Smooth muscle cell of the brain vasculature (primary cell): ENCODE measurements at places on chromosomes 2 and 18.

GRCh38 chr2:212726403-212726802, 187.8 kb upstream of the ERBB4 start:
- no peak for DNase-seq

- DNase-seq: no peak
These were observed 152.3 kb upstream of the MMADHC start for GRCh38 chr2:149739883-149740265.

DNA sequence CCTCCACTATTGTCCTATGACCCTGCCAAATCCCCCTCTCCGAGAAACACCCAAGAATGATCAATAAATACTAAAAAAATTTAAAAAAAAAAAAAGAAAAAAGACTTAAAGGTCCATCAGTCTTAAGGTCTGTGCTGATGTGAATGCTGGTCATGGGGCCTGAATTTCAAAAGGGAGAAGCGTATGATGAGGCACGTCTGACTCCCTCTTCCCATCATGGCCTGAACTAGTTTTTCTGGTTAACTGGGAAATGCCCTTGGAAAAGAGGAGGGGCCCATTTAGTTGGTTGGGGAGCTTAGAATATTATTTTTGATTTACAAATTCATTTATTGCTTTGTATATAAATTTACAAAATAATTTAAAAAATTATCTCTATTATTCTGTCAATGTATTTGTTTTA, 291.0 kb upstream of the CDH19 start:
- DNase-seq: no peak

- no peak for DNase-seq
These were observed 495.6 kb upstream of the SYT4 start for GRCh38 chr18:43772907-43773306.

GRCh38 chr18:12287131-12287681, 20.8 kb upstream of the TUBB6 start:
- no peak for DNase-seq

- DNase-seq: no peak
These were observed 210.2 kb downstream of the MC4R start for GRCh38 chr18:60162388-60162787.

- no peak for DNase-seq
These were observed 7.2 kb downstream of the SLC30A3 start for GRCh38 chr2:27255660-27256059.

DNA sequence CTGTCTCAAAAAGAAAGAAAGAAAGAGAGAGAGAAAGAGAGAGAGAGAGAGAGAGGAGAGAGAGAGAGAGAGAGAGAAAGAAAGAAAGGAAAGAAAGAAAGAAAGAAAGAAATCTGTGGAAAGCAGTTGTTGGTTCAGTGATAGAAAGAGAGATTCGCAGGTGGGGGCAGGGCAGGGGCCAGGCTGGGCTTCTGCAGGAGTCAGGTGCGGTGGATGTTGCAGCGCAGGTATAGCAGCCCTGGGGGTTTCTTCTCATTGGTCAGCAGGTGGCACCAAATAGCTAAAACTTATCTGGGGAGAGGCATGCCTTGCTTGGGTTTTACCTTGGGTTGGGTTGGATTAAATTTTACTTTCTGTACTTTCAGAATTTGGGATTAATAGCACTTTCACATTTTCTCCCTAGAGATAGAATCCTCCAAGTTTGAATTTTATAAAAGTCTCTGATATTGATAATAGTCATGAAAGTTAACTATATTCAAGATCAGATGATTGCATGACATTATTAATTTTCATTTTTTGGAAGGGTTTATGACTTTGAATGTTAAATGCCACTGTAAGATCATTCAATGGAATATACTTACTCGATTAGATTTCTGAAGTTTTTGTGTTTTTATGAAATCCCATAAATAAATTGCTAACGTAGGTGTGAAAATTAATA, 66.6 kb downstream of the SPTBN1 start:
- no peak for DNase-seq

GRCh38 chr2:203685789-203686420, 20.5 kb upstream of the CD28 start:
- DNase-seq: no peak

- DNase-seq: no peak
These were observed 3.5 kb upstream of the CD226 start for GRCh38 chr18:69951182-69951581.

GRCh38 chr2:45182667-45183295, 173.5 kb upstream of the SIX2 start:
- no peak for DNase-seq

GRCh38 chr2:10162586-10163497, 40.3 kb downstream of the RRM2 start:
- DNase-seq: no peak

DNA sequence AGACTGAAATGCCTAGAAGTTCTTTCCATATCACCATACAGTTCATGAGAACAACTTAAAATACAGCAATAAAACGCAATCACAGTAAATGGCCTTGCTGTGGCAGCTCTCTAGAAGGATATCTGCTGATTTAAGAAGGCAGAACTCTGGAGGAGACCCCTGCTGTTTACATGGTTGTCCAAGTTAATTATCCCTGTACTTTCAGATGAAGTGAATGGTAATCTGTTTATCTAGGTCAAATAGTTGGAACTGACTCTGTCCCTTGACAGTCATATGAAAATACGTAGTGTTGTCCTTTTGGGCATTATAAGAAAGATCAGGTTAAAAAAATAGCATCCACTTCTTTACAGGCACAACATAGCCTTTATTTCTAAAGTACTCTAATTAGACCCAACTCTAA, 115.6 kb downstream of the COLEC12 start:
- no peak for DNase-seq

DNA sequence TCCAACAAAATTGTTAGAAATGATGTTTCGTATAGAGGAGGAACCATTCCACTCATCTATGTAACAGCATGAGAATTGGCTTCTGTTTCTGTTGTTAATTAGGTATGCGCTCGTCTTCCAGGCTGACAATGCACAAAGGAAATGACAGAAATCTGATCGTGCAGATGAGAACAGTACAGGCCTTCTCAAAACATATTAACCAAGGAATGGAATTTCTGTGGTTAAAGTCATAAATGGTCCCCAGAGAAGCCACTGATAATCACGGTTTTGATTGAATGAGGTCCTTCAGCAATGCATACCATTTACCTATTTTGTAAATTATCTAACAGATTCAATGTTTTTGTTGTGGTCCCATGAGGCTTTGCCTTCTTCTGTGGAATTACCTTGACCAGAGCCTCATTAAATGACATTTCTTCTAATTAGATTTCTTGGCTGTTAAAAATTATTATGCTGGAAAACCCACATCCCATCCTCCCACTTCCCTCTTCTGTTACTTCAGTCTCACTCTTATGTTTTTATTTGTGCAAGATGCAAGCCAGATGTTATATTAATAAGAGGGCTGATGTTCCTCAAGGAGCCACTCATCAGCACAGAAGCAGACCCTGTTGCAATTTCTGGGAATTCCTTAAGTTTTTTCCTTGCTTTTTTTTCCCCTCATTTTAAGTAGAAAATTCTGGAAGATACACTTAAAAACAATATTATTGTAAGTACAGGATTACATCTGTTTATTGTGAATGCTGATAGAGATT, 395.8 kb downstream of the PID1 start:
- DNase-seq: no peak

- DNase-seq: no peak
These were observed 51.3 kb upstream of the RND3 start for GRCh38 chr2:150538651-150539201.

GRCh38 chr18:54416436-54416835, 58.7 kb downstream of the C18orf54 start:
- peak; percentile 36 for DNase-seq

GRCh38 chr2:34001557-34001956, 402.5 kb upstream of the FAM98A start:
- DNase-seq: no peak

DNA sequence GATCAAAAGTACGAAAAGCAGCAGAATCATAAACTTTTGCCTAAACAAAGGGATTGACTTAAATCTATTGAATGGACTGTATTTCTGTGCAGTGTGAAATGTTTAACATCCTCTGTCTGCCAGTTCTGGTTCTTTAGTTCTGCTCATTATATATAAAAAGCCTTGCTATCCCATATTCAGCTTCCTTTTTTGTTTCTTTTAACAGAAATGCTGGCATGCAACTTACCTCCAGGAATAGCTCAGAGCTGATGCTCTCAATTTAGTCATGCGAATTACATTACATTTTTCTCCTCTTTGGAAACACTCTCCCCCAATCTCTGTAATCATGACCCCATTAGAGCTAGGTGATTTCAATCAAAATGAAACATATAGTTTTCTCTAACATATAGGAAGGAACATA, 73.6 kb downstream of the SPHKAP start:
- no peak for DNase-seq

GRCh38 chr2:201654616-201655384, 11.5 kb upstream of the TMEM237 start:
- no peak for DNase-seq

GRCh38 chr2:151381266-151381665, 23.9 kb downstream of the TNFAIP6 start:
- DNase-seq: no peak

DNA sequence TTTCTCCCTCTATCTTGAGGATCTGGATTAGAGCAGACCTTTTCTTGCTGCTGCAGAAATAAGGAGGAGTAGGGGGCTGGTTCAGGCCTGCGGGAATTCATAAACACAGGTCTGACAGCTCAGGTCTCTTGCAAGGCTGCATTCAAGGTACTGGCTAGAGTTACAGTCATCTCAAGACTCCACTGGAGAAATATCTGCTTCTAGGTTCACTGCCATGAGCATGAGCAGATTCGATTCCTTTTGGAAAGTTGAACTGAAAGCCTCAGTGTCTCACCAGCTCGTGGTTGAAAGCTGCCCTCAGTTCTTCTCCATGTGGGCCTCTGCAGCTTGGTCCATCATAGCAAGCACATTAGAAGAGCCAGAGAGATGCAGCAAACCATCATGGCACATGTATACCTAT, 124.4 kb upstream of the SETBP1 start:
- DNase-seq: no peak

DNA sequence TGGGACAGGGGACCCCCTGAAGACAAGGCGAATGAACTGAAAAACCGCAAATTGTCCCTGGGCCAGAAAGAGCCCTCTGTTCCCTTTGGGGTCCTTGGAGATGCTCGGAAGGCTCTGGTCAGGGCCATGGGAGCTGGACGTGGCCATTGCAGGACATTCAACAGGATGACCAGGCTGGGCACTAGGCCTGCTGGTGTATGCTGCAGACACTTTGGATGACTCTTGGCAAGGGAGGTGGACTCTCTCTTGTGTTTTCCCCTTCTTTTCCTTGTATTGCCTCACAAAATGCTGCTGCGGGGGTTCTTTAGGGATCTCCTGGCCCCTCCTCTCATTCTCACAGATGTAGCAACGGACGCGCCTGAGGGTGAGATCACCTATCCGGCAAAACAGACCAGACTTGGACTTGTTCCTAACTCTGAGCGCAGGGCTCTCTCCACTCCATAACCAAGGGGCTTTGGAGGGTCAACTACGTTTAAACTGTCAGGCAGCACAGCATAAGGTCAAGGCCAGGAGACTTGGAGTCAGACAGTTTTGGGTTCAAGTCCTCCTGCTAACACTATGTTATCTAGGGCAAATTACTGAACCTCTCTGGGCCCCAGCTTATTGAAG, 41.8 kb upstream of the SH3RF3 start:
- DNase-seq: no peak

DNA sequence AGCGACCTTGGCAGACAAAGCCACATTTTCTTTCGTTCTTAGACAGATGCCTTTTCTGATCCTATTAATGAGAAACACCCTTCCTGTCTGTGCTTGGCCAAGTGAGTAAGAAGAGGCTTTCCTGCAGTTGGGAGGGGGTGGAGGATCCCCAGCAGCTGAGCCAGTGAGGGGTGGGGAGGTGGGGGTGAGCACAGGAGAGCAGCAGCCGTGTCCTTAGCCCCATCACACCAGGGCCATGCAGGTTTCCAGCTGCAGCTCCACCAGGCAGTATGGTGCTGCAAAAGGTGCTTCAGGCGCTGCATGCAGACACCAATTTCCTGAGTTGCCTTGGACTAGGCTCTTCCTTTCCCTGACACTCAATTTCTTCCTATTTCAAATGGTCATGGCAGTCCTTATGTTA, 123.3 kb upstream of the SIX2 start:
- DNase-seq: no peak

GRCh38 chr2:227124811-227125210, 39.2 kb downstream of the COL4A4 start:
- DNase-seq: no peak

- DNase-seq: no peak
These were observed 58.5 kb upstream of the TXNDC2 start for GRCh38 chr18:9827211-9827792.

DNA sequence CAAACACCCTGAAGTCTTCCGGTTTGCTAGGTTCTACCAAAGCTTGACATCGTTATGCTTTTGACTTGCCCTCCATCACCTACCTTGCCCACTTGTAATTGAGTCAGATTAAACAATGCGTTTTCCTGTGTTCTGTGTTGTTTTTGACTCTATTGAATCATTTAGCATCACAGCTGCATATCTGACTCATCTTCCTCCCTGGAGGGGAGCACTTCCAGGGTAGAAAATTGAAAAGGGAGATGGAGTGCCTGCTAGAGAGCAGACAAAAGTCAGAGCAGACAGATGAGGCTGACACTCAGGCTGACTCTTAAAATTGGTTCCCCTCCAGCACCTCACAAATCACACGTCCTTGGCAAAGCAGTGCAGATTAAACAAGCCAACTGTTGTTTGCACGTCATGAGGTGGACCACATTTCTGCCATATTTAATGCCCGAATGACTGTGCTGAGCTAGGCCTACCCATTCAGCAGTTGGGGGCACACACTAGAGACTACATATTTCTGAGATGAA, 2.2 kb downstream of the MPP4 start:
- DNase-seq: peak; percentile 74

GRCh38 chr18:54983041-54983686, 23.9 kb upstream of the CCDC68 start:
- DNase-seq: peak; percentile 37

DNA sequence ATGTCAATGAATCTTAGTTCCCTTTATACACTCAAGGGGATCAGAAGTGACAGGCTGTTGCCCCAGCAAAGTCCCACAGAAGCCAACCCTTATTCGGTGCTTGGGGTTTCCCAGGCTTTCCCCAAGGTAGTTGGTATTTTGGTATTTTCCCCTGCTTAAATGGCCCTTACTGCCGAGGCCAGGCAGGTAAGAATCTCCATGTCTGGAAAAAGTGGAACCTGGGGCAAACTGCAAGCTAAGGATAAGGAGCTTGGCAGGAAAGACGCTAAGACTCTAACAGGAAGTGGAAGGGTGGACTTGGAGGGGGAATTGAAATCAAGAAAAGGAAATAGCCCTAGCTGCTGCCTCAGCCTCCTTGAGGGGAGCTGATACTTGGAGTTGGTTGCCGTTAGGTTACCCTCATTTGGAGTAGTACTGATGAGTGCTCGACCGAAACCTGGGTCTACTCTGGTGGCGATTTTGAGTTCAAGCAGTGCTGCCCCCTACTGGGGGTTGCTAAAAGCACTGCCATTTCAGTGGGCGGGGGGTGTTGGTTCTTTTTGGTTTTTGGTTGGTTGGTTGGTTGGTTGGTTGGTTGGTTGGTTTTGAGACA, 3.3 kb upstream of the GPBAR1 start:
- DNase-seq: no peak
